ENCODE measurements at places on chromosomes 1 and 21.

- DNase-seq, result no peak
Measured at GRCh38 chr1:235180916-235181460, 19.9 kb upstream of the RBM34 start.

DNA sequence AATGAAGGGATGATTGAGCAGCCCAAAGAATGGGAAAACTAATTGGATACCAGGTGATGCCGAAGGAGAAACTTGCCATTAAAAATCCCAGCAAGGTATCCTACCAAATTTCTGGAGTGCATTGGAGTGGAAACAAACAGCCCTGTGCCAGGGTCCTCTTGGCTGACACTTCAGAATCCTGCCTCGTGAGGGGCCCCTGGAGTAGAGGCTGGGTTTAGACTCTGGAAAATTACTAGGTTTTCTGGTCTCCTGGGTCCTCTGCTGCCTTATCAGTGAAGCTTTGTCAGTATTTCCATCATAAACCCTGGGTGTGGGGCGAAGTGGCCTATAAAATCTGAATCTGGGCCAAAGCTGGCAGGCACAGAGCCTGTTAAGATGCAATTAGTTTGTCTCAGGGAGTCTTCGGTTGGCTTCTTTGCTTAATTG, 289.2 kb upstream of the USP24 start:
- DNase-seq, result no peak

DNA sequence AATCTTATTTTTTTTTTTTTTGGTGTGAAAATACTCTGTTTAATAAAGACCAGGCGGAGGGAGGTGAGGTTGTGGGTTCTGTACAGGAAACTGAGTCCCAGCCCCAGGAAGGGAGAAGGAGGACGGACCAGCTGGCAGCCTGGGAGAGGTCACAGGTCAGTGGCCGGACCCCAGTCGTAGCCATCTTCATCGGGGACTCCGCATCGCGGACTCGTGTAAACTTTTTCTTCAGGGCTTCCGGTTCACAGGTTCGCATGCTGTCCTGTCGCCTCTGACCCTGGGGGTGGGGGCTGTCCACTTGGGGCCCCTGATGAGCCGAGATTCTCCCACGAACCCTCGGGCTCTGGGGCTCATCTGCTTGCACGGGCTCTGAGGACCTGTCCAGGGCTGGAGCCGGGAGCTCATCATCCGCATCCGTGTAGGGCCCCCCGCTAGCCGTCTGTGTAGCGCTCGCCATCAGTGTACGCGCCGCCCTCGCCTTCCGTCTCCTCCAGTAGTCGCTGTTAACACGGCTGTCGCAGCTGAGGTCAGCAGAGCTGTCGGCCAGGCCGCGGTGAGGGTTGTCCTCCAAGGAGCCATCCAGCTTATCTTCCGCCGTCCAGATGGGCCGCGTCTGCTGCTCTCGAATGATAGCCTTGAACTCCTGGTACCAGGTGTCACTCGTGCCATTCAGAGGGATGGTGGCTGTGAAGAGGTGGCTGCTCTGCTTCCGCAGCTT, 975.7 kb upstream of the PRMT6 start:
- no peak for DNase-seq

DNA sequence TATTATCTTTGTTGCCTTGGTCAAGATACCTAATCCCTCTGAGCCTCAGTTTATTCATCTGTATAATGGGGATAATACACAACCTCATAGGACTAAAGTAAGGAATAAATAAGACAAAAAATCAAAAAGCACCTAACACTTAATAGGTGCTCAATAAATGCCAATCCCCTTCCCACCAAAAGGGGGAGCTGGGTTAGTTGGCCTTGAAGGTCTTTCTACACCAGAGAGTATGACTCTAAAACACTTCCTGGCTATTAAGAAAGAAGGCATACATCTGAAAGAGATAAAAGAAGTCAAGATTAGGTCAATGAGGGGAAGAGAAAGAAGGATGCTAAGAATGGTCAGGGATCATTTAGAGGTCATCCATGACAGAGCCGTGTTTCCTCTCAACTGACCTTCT, 11.1 kb downstream of the VSIG8 start:
- no peak for DNase-seq

GRCh38 chr1:218620956-218621355, 275.8 kb downstream of the TGFB2 start:
- no peak for DNase-seq

DNA sequence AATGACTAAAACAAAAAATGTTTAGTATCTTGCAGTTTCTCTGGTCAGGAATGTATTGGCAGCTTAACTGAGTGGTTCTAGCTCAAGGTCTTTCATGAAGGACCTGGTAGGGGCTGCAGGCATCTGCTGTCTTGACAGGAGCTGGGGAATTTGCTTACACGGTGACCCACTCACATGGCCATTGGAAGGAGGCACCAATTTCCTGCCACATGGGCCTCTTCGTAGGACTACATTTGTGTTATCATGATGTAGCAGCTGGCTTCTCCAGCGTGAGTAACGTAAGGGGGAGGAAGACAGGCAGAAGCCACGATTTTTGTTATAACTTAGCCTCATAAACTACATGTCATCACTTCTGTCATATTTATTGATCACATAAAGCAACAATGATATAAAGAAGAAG, 376.3 kb downstream of the AMY1C start:
- no peak for DNase-seq

- DNase-seq, result no peak
Measured at GRCh38 chr1:10932088-10932487, 80.4 kb upstream of the TARDBP start.

DNA sequence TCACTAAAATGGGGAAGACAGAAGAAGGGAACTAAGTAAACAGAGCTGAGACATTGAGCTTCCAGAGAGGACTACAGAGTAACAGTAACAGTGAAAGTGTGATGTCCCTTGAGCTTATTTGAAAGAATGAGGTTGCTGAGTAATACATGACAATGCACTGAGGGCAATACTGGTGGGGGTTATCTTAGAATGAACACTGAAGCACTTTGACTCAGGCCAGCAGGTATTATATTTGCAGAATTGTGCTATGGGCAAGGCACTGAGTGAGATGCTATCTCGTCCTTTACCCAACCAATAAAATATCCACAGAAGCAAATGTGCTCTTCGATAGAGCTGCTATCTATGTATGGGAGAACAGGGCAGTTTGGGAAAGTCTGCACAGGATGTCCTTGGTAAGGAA, 133.2 kb downstream of the DISP1 start:
- DNase-seq, result no peak

GRCh38 chr1:84206375-84206774, 62.3 kb downstream of the PRKACB start:
- DNase-seq, result no peak

DNA sequence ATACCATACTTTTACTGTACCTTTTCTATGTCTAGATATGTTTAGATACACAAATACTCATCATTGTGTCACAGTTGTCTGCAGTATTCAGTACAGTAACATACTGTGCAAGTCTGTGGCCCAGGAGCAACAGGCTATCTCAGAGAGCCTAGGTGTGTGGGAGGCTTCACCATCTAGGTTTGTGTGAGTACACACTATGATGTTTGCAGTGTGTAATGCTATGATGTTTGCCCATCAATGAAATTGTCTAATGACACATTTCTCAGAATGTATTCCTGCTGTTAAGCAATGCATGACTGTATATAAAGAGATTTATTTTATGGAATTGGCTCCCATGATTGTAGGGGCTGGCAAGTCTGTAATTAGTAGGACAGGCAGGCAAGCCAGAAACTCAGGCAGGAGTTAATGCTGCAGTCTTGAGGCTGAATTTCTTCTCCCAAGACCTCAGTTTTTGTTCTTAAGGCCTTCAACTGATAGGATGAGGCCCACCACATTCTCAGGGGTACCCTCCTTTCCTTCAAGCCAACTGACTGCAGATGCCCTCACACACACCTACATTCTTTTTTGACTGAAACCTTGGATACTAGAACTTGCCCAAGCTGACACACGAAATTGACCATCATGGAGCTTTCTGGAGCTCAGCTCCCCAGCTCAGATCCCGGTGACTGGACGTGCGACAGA, 7.7 kb upstream of the AGTRAP start:
- no peak for DNase-seq

GRCh38 chr1:81192647-81193642, 607.8 kb upstream of the ADGRL2 start:
- DNase-seq, result no peak

- peak; percentile 45 for DNase-seq
Measured at GRCh38 chr1:20640183-20640597, 6.9 kb downstream of the PINK1 start.

GRCh38 chr21:31386006-31386405, 41.9 kb upstream of the TIAM1 start:
- DNase-seq, result no peak

- DNase-seq, result no peak
Measured at GRCh38 chr1:228876187-228876586, 140.9 kb downstream of the RHOU start.

- no peak for DNase-seq
Measured at GRCh38 chr1:244843148-244843978, 7.9 kb downstream of the COX20 start.

DNA sequence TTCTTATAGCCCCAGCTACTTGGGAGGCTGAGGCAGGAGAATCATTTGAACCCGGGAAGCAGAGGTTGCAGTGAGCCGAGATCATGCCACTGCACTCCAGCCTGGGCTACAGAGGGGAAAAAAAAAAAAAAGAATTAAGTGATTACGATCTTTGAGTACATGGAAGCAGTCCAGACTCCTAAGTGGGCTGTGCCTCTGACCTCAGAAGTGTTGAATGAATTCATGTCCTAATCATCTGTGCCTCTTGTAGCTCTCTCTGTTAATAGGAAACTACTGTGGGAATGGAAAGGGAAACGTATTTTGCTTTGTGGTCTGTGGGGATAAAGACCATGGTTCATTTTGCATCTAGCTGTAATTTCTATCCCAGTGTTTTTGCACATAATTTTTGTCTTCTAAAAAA, 8.4 kb upstream of the IVNS1ABP start:
- DNase-seq, result no peak

DNA sequence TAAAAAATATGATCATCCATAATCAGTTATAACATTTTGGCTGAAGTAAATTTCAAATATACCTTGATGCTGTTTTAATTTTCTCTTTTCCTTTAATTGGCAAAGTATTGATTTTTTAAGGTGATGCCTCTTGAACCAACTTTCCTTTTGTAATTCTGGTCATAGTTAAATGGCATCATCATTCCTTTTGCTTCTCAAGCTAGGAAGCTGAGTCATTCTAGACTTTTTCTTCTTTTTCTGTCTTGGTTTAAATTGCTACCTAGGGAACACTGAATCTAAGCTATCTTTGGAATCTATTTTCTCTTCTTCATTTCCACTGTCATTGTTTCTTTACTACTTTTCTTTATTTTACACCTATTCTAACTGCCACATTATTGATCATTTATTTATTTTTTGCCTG, 162.7 kb downstream of the HMCN1 start:
- DNase-seq, result no peak

DNA sequence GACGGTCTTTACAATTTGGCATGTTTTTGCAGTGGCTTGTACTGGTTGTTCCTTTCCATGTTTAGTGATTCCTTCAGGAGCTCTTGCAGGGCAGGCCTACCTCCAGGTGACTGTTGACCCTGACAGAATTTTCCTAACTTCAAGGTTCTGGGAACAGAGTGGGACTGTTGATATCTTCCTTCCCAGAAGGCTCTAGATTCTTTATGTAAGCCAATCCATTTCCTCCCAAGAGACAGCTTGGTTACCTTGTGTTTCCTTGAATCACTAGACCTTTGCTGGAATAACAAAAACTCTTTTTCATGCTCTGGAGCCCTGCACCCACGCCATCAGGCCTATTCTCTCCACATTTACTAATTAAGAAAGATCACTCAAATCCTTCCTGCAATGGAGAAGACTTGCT, 67.0 kb downstream of the C21orf91 start:
- DNase-seq, result no peak

DNA sequence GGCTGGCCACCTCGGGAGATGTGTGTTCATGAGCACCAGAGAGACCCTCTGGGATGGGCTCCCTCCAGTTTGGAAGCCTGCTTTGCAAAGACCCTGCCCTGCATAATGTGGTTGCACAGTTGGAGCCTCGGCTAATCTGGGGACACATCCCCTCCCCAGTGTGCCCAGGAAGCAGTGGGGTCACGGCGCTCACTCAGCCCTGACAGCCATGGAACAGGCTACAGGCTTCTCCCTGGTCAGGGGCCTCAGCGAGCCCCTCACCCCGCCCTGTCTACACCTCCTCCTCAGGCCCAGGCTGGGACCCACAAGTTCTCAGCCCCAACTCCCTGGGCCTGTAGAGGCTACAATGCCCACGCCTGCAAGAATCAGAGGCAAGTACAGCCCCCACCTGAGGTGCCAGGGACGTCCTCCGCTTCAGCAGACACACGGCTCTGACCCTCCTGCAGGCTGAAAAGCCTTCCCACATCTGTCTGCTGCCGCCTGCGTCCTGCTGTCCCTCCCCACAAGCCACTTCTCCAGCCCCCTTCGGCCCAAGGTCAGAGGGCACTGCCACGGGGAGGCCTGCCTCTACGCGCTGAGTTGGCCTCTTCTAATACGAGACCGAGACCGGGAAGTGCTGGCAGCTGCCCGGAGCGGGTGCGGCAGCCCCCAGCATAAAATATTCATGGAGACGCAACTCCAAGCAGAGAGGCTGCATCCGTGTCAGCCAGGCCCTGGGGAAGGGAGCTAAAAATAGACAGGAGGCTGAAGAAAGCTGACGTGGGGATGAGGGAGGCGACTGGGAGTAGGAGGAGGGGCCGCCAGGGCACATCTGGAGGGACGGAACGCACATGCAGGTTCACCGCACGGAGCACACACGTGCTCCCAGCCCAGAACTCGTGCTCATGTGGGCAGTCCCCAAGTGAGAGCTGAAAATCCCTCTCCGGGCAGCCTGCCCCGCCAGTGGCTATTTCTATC, 15.2 kb upstream of the GPR153 start:
- DNase-seq, result no peak

DNA sequence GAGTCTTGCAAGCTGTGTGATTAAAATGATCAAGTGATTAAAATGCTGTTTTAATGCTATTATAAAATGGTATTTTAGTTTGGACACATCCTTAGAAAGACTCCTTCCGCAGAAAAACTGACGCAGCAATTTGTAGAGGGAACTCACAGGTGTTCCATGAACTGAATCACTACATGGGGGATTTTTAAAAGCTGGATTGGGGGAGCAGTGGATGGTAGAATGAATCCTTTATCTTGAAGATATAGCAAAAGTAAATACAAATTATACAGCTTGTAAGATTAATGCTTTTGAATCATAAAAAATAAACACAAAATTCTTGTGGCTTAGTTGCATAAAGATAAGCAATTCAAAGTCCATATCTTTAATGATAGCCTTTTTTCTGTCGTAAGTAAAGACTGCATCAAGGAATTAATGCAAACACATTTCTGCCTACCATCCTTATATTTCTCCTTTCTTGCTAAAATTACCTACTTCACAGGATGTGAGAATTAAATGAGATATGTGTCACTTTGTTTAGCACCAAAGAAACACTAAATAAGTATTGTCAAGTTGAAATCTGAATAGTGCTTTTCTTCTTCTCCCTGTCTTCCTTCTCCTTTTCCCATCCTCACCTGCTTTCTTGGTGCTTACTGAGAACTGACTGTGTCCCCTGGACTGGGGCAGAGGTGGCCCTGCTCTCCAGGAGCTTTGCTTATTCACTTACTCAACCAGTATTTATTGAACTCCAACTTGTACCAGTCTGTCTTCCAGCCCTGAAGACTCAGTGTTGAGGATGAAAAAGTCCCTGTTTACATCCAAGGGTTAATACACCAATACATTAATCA, 61.5 kb upstream of the F3 start:
- DNase-seq, result no peak
